Sigmoid colon (tissue), 7 donors: ENCODE measurements at places on chromosomes 5 and 9. TPM values are rescaled to one million over a fixed set of nuclear protein-coding genes. Genes with fewer than 3 reads are reported as not detected.

Gene BTNL8
- total RNA-seq: not detected

Gene C9
- not detected for total RNA-seq

GRCh38 chr5:38290028-38290653, 31.8 kb downstream of the EGFLAM start:
- H3K4me3 ChIP-seq: no peak overlapping the region
- H3K27me3 ChIP-seq: no peaks in the 10 kb centered on the region
- H3K27ac ChIP-seq: no peak overlapping the region
- H3K4me1 ChIP-seq: no peaks in the 10 kb centered on the region
- H3K36me3 ChIP-seq: no peaks in the 10 kb centered on the region
- DNase-seq: no peak

GRCh38 chr5:31531543-31531887, 378 bp downstream of the DROSHA start:
- peaks cover 22% of the 10 kb centered on the region for H3K36me3 ChIP-seq
- peak overlapping the region; percentile 67 for H3K4me3 ChIP-seq
- H3K4me1 ChIP-seq: peaks cover 32% of the 10 kb centered on the region
- no peaks in the 10 kb centered on the region for H3K27me3 ChIP-seq

Gene CDO1
- total RNA-seq: 19.5 TPM

- H3K4me3 ChIP-seq: no peak overlapping the region
- H3K27me3 ChIP-seq: no peaks in the 10 kb centered on the region
- no peak for DNase-seq
Measured at GRCh38 chr5:54837093-54837492, 148.3 kb downstream of the ESM1 start.

GRCh38 chr5:163841-164240, 27.5 kb upstream of the LRRC14B start:
- H3K27ac ChIP-seq: no peak overlapping the region
- no peaks in the 10 kb centered on the region for H3K27me3 ChIP-seq
- no peak for DNase-seq
- no peaks in the 10 kb centered on the region for H3K36me3 ChIP-seq
- H3K4me1 ChIP-seq: no peaks in the 10 kb centered on the region

Gene ARSI
- total RNA-seq: 1.5 TPM
